ENCODE measurements at places on chromosomes 16 and 17. TPM values are rescaled to one million over a fixed set of nuclear protein-coding genes. Genes with fewer than 3 reads are reported as not detected.

The SKAP1 gene
- total RNA-seq = not detected

The CES4A gene
- 1.6 TPM for total RNA-seq

The LITAFD gene
- total RNA-seq = not detected

The CCL7 gene
- 1.7 TPM for total RNA-seq

The CD300LB gene
- not detected for total RNA-seq

The CCL18 gene
- total RNA-seq = not detected

The CDRT4 gene
- 1.8 TPM for total RNA-seq

The CSH1 gene
- total RNA-seq = not detected

The PYCARD gene
- 120 TPM for total RNA-seq

The TMEM114 gene
- not detected for total RNA-seq

The GNAO1 gene
- total RNA-seq = under 0.01 TPM

The SLC12A3 gene
- total RNA-seq = not detected

The SPECC1 gene
- 2.5 TPM for total RNA-seq

The KRT12 gene
- not detected for total RNA-seq

The WSCD1 gene
- total RNA-seq = 0.15 TPM

The MT4 gene
- total RNA-seq = not detected

The KRT28 gene
- total RNA-seq = not detected

The CACNG3 gene
- not detected for total RNA-seq

The KRTAP4-12 gene
- total RNA-seq = not detected

The FTSJ3 gene
- 62.3 TPM for total RNA-seq

The MARCHF10 gene
- total RNA-seq = not detected

The KRTAP3-1 gene
- total RNA-seq = not detected

The TBC1D3G gene
- not detected for total RNA-seq

The DOK4 gene
- 35.9 TPM for total RNA-seq
